ENCODE measurements at places on chromosomes 1 and 21.

GRCh38 chr1:212230329-212230728 lies 54.9 kb upstream of the PPP2R5A start:
- DNase-seq: no peak
- no peaks in the 10 kb centered on the region for H3K27me3 ChIP-seq
- peaks cover 2% of the 10 kb centered on the region for H3K36me3 ChIP-seq
- H3K4me3 ChIP-seq: no peak overlapping the region
- H3K27ac ChIP-seq: no peak overlapping the region

DNA sequence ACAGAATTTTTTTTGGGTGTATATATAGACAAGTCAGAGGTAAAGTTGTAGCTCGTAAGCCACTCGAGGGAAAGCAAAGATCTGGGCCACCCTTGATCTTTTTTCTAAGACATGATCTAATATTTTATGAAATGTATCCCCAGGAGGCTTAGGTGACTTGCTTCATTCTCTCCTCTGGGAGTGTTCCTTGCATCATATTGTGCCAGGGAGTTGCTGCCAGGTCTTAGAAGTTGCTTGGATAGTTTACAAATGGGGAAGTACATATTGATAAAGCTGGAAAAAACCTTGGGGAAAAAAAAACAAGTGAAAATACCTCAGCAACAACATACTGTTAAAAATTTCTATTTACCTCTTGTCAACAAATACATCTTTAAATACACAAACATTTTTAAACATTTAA lies 110.9 kb upstream of the CYYR1 start:
- H3K4me1 ChIP-seq: no peaks in the 10 kb centered on the region
- no peaks in the 10 kb centered on the region for H3K27me3 ChIP-seq

GRCh38 chr1:100516857-100517256 lies 21.1 kb upstream of the GPR88 start:
- H3K4me1 ChIP-seq: no peaks in the 10 kb centered on the region
- no peak overlapping the region for H3K27ac ChIP-seq
- H3K36me3 ChIP-seq: peaks cover 12% of the 10 kb centered on the region
- no peak for DNase-seq

GRCh38 chr1:227718932-227719331 lies 16.2 kb downstream of the JMJD4 start:
- no peaks in the 10 kb centered on the region for H3K4me1 ChIP-seq
- no peak for DNase-seq
- peaks cover 9% of the 10 kb centered on the region for H3K27me3 ChIP-seq
- H3K27ac ChIP-seq: no peak overlapping the region

DNA sequence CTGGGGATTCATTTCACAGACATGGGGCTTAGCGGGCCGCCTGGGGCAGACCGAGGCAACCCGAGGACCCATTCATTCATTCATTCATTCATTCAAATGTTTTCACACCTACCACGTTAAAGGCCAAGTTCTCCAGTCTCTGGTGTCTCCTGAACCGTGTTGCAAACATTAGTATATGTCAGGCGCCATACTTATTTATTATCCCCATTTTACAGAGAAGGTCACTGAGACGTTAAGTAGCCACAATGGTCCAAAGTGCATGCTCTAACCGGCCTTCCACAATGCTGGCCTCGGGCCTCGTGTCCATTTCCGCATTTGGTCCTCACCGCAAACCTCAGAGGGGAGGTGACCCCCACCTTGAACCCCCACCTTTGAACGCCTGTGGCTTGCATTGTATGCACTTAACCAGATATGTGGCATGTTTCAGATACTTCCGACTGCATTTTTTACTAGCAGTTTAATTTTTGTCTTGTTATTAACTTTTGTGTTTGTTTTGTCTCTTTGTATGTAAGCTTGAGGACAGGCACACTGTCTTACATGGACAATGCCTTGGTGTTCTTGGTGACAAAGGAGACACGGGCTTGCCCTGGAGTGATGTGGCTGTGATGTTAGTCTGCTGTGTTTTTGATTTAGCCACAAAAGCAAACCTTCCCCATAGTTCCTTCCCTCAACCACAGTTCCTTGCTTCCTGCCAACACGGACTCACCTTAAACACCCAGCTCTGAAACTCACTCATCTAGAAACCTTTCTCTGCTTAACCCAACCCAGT lies 1.2 kb upstream of the IFFO2 start:
- H3K36me3 ChIP-seq: peaks cover 42% of the 10 kb centered on the region
- H3K4me1 ChIP-seq: peaks cover 33% of the 10 kb centered on the region
- no peak for DNase-seq
- H3K27ac ChIP-seq: peak overlapping the region; percentile 89
- no peaks in the 10 kb centered on the region for H3K27me3 ChIP-seq

Measured in effector memory CD8-positive, alpha-beta T cell (primary cell).